Effector CD8-positive, alpha-beta T cell (primary cell): ENCODE measurements at places on chromosomes 4 and X.

- DNase-seq, result no peak
These were observed 53.9 kb downstream of the ENPP6 start for GRCh38 chr4:184163813-184164212.

DNA sequence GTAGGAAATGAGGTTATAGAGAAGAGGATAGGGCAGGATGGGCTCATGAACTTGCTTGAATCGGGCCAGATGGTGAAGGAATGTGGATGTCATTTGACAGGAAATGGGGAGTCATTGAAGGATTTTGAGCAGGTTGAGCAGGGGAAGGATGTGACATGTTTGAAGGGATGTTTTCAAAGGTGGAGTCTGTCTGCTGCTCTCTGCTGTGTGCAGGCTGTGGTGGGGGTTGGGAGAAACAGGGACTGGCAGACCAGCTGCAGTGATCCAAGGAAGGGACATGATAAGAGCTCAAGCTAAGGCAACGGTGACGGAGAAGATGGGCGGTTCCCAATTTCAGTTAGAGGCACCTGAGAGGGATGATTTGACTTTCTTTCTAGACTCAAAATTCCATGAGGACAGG, 14.0 kb upstream of the XPNPEP2 start:
- no peak for DNase-seq

DNA sequence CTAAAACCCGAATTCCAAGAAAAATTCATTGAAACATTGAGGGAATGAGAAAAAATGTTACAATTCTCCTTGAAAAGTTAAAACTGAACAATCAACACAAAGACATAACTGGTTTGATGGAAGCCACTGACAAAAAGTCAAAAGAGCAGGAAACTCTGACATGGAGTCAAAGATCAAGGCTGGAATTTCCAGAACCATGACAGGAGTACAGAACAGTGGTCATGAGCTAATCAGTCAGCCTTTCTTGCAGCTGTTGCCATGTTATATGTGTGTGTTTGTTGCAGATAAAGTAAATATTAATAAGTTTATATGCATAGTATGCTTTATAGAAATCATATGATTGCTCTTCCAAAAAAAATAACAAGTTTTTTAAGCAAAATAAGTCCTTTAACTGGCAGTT, 184.7 kb upstream of the HCCS start:
- DNase-seq, result no peak

DNA sequence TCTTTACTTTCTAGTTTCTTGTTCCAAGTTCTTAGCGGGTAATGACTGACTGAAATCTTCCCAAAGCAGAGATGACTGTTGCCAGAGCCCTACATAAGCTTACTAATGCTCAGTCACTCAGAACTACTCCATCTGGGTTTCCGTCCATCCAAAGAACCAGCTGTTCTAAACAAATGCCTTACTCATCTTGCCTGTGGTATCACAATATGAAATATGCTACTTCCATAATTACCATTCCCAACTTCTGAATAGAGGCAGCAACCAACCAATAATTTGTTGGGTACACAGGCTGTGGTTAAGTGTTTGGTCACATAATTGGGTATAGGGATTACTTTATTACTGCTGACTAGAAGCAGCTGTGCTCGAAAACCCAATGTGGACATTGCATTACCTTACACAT, 930.2 kb upstream of the DIAPH2 start:
- DNase-seq, result no peak

- DNase-seq, result no peak
These were observed 115.5 kb upstream of the TMEM150C start for GRCh38 chr4:82677327-82677726.

DNA sequence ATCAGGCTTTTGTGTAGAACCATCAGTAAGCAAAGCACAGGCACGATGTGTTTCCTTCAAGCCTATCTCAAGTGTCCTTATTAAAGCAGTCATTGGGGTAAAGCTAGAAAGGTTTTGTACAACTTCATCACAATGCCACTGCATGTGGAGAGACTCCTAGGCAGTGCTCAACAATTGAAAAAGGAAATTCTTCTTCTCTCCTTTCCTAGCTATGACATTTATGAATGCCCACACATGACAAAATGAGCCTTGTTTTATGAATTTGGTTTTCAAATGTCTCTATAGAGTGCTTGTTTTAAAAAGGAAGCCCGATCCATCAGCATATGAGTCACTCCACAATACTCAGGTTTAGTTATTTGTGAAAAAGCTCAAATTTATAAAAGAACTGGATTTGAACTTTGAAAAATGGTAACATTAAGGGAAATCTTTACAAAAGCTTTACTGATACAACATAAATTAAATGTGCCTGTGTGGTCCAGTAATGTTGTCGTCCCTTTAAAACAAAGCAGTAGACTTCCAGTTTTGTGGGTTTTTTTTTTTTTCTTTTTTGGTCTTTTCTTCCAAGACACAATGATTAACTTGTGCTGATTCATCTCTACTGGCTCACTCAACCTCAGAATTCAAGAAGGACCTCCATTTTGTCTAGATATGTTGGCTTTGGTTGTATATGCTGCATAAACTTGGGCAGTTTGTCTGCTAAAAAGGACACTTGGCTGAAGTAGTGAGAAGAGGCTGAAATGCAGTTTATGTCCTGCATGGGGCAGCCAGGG, 273.8 kb downstream of the GASK1B start:
- no peak for DNase-seq

GRCh38 chrX:97766501-97767095, 882.9 kb downstream of the RPA4 start:
- DNase-seq, result no peak

DNA sequence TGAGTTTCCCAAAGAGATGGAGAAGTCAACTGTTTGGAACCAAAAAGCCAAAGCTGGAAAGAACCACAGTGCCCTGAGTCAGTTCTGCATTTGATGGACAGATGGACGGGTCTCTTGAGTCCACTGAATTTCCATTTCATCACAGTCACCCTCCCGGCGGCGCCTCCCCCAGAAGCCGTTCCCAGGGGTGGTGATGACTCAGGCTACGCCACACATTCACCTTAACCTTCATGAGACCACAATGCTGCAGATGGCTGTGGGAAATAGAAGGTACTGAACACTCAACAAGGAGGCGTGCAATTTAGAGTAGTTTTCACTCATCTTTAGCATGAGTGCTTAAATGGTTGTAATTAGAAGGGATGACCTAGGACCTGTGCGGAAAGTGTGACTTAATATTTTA, 61.3 kb downstream of the STOX2 start:
- no peak for DNase-seq

DNA sequence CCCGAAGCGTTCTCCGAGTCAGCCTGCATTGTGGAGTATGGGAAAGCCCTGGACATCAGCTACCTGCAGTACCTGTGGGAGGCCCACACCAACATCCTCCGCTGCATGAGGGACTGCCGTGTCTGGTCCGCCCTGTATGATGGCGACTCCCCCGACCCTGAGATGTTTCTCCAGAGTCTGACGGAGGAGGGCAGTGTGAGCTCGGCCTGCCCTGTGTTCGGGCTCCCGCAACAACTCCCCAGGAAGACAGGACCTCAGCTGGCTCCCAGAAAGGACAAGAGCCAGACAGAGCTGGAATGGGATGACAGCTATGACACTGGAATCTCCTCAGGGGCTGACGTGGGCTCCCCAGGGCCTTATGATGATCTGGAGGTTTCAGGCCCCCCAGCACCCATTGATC, 111.3 kb downstream of the GATB start:
- no peak for DNase-seq

GRCh38 chr4:153798420-153798819, 9.5 kb upstream of the SFRP2 start:
- no peak for DNase-seq

GRCh38 chrX:22969411-22969810, 30.3 kb upstream of the DDX53 start:
- DNase-seq, result no peak

DNA sequence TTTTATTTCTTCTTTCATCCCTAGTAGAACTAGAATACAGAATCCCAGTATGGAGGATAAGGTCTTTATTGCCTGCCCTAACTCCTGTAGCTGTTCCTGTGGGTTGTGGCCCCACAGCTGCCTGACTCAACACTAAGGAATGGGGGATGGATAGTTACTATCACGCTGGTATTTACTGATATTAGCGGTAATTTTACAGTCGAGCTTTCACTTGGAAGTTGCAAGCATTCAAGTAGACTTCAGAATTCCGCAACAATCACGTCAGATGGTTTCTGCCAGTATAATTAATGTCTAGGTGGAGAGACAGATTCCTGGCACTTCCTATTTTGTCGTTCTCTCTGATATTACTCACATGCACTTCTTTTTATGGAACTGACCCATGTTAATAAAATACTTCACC, 489.8 kb downstream of the PABPC4L start:
- DNase-seq, result no peak

DNA sequence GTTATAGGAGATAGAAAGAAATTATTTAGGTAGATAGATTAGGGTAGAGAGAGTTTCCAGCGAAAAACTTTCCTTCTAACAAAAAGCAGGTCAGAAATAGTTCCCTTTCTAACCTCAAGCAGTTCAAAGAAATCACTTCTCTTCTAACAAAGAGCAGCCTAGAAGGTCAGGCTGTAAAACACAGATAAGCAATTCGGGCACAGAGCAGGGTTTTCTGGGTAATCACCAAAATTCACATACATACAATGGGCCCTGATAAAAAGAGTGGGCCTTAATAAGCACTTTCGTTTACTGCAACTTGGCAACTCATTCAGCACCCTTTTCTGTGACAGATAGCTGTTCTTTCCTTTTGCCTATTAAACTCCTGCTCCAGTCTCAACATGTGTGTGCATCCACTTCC, 13.4 kb upstream of the NAF1 start:
- DNase-seq, result no peak

GRCh38 chr4:184402239-184402638, 72.1 kb downstream of the IRF2 start:
- DNase-seq, result no peak

DNA sequence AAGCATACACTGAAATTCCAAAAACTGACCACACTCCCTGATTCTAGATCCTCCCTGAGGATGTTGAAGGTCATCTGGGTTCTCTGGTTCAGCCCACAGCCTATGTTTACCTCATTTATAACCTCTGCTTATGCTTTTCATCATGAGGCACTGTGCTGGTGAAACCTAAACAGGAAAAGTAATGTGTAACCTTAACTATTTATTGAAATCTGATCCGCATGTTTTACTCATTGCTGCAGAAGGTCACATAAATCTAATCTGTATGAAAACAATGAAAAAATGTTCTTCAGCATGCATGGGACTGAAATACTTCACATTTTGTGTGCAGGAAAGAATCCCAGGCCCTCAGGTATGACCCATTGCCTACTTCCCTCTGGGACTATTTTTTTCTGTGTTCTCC, 30.3 kb downstream of the UCHL1 start:
- DNase-seq, result no peak

GRCh38 chr4:48255072-48255958, 14.3 kb downstream of the TEC start:
- no peak for DNase-seq

GRCh38 chr4:165563851-165564250, 185.0 kb downstream of the CPE start:
- DNase-seq, result no peak

GRCh38 chr4:905485-906338, 26.4 kb downstream of the GAK start:
- DNase-seq, result no peak

GRCh38 chr4:144557404-144557803, 88.6 kb upstream of the HHIP start:
- DNase-seq, result no peak

- DNase-seq, result no peak
These were observed 317.2 kb downstream of the CAMK2D start for GRCh38 chr4:113444386-113444785.

DNA sequence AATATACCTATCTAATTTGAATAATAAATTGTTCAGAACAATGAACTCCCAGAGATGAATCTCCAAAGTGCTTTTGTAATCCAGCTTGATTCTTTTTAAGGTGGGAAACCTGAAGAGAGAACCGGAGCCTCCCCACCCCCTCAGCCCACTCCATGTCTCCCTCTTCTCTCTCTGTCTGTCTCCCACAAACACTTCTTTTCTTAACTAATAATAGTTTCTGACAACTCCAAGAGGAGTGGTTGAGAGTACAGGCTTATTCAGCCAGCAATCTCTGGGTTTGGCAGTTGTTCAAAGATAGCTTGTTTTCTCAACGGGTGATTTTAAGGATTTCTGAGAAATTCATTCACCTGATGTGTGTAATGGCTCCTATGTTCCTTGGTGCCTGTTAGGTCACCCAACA, 23.4 kb downstream of the PPP4R3C start:
- DNase-seq, result no peak

DNA sequence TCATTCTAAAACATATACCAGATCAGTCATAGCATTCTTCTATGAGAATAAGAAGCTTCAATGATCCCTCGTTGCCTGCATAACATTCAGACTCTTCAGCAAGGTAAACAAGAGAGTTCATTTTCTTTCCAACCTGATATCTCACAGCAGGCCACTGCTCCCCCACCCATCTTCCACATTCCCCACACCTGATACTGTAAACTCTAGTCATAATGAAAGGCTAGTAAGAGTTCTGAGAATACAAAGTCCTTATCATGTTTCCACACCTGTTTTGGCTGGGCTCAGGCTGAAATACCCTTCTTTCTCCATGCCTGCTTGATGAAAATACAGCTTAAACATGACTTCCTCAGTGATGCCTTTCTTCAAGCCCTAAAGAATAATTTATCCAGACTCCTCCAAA, 2.3 kb upstream of the AASDH start:
- DNase-seq, result no peak

- DNase-seq, result no peak
These were observed 12.1 kb downstream of the TIGD2 start for GRCh38 chr4:89123451-89123851.

DNA sequence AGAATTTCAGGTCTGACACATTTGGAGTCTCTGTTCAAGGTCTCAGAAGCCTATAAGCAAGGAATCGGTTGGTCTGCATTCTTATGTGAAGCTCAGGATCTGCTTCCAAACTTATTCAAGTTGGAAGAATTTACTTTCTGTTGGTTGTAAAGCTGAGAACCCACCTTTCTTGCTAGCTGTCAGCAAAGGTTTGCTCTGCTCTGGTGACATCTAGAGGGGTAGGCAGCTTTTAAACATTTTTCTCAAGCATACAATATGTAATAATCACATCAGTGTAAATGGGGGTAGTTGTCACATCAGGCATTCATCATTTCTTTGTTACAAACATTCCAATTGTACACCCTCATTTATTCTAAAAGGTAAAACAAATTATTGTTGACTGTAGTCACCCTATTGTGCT, 935.2 kb downstream of the TRAM1L1 start:
- DNase-seq, result no peak

DNA sequence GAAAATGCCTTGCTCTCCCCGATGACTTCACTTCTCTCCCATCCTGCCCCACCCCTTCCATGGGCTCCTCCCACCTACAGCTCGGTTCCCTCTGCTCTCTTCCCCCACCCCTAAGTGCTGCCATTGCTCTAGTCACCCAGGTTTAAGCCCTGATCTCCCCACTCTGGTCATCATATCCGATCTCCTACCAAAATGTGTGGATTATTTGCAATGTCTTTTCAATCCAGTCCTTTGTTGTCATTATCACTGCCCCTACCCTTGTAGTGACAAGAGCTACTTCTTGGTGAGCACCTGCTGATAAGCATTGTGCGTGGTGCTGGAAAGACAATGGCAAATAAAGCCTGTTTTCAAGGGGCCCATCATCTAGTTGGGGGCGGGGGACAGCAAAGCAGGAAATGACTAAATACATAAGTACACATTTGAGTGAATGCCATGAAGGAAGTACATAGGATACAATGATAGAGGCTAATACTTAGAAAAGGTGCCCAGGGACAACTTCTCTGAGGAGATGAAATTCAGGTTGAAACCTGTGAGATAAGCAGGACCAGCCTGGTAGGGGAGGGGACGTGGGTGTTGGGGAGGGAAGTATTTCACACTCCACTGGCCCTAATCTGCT, 63.8 kb downstream of the DLG3 start:
- no peak for DNase-seq

GRCh38 chr4:16686195-16686594, 212.2 kb downstream of the LDB2 start:
- no peak for DNase-seq
